Fibroblast of the conjunctiva (primary cell): ENCODE measurements at places on chromosomes 7 and 10.

DNA sequence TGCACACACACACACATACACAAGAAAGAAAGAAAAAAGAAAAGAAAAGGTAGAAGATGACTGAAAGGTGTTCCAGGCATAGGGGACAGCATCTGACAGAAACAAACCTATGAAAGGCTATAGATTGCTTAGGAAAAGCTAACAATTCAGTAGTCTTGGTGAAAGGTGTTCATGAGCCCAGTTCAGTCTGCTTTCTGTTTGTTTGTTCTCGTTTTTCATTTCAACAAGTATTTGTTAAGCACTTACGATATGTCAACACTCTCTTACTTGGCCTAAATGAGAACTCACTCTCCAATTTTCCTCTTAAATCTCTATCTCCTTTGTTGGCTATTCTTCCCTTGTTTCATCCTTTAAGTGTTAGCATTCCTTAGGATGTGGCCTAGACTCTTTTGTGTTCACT lies 133.2 kb downstream of the GRM8 start:
- no peak for DNase-seq

DNA sequence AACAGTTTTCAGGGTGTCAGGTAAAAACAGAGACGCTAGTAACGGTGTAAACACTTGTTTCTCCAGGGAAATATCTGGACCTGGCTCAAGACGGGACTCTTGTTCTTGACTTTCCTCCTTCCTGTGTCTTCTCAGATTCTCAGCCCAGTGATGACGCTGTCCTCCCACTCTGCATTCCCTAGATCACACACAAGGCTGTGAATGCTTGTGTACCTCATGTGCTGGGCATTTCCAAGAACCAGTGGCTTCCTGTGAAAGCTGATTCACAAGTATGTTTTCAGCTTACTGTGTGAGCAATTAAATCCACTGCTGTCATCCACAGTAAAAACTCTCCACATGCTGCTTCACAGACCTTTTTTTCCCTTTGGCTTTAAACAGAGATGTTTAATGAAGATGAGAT lies 193.8 kb upstream of the DPP6 start:
- no peak for DNase-seq

DNA sequence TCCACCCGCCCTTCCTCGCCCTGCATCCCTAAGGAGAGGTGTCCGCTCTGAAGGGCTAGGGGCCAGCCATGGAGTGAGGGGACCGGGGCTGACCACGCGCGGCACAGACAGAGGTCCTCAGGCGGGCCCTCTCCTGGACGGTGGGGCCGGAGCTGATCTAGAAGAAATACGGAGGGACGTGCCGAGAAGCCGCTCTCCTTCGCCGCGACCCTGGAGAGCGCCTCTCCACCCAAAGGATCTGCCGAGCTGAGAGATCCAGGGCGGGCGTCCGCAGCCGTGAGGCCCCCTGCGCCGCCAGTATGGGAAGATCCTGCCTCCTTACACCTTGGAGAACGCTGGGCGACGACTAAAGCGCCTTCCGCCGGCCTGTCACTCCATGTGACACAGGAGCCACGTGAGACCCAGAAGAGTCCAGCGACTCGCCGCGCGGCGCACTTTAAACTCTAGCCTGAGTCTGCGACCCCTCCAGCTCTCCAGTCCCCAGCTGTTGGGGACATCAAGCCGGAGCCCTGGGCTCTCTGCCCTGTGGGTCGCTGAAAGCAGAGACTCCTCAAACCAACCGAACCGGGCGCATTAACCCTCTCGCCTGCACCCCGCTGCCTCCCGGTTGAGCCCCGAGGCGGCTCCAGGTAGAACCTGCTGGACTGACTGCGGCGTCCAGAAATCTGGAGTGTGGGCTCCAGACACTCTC lies 1.5 kb upstream of the SFMBT2 start:
- no peak for DNase-seq

GRCh38 chr7:74494076-74494548 lies 40.4 kb downstream of the GTF2IRD1 start:
- no peak for DNase-seq

- DNase-seq = no peak
Measured at GRCh38 chr7:7793249-7793648, 74.8 kb upstream of the RPA3 start.

GRCh38 chr7:77783545-77783944 lies 14.7 kb downstream of the TMEM60 start:
- no peak for DNase-seq

DNA sequence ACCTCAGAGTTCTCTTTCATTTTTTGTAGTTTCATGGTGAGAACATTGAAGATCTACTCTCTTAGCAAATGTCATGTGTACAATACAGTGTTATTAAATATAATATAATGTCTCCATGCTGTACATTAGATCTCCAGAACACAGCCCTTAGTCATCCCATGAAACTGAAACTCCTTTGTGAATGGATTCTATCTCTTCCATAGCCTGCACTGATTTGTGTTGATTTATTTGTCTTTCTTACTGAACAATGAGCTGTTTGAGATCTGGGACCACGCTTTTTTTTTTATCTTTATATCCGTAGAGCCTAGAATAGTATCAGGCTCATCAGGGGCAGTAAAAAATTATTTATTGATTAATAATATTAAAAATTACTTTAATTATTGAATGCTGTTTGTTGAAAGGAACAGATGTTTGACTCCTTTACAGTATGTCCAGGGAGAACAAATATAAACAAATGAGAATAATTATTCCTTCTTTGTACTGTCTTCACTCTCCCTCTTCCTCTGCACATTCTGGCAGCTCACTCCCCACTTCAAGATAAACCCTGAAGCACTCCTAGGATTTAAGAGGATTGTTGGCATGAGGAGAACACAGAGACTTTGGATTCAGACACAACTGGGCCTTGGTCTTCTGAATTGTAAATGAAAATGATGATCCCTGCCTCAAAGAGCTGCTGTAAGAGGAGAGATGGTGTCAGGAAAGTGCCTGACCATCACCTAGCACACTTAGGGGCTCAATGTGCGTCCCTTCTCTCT lies 81.6 kb upstream of the MSRB2 start:
- no peak for DNase-seq

DNA sequence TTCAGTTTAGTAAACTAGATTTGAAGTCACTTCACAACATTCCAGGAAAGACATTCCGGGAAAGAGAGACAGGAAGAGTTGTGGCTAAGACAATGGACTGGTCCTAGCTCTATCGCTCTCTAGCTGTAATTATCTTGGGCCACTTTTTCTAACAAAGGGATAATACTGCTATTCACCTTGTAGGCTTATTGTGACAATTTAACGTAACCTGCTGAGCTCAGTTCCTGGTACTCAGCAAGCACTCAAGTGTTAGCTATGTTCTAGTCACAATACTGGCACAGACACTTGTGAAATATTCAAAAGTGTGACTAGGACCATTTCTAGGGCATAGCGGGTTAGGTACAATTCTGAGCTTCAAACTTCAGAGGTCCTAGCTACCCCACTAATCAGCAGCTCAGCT lies 12.0 kb upstream of the NRCAM start:
- DNase-seq = no peak

DNA sequence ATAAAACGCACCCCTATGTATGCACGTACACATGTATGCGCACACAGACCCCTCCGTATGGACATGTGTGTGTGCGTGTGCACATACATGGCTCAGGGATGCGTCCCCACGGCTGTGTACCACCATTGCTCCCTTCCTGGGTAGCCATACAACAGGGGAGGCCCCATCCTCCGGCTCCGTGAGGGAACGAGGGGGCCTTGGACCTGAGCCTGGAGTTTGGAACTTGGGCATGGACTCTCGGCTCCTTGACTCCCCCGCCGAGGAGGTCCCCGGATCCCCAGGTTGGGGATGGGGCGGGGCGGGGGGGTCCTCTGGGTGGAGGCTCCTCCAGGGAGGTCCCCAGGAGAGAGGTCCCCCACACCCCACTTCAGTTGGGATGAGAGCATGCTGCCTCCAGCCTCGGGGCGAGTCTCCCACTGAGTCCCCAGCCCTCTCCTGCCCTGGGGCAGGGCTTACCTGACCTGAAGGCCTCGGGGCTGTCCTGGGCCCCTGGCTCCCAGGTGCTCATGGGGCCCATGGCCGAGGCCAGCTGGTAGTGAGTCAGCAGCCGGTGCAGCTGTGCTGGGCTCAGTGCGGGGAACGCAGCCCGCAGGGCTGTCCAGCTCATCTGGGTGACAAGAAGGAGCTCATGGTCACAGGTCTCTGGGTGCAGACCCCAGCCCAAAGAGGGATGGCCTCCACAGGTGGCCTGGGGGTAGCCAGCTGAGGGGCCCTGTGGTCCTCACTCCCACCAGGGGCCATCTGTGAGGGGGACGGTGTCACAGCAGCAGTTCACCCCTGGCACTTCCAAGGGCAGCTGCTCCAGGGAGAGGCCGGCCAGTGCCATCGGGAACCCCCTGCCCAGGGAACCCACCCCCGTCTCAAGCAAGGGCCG lies 29.9 kb downstream of the AP5Z1 start:
- DNase-seq = no peak

DNA sequence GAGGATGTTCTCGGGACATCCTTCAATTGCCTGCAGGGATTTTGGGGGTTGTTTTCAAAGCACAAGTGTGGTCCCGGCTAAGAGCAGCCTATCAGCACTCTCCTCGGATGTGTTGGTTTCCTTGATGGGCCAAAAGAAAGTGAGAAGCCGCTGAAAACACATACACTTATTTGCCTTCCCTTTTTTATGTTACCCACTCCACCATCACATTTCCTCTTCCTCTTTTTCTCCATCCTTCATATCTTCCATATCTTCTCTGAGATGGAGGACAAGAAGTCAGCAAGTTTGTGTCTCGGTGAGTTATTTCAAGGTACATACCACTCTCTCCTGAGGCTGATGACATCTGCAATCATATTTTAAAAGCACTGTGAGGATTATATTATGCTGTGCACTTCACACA lies 64.0 kb downstream of the ZNF33B start:
- no peak for DNase-seq

DNA sequence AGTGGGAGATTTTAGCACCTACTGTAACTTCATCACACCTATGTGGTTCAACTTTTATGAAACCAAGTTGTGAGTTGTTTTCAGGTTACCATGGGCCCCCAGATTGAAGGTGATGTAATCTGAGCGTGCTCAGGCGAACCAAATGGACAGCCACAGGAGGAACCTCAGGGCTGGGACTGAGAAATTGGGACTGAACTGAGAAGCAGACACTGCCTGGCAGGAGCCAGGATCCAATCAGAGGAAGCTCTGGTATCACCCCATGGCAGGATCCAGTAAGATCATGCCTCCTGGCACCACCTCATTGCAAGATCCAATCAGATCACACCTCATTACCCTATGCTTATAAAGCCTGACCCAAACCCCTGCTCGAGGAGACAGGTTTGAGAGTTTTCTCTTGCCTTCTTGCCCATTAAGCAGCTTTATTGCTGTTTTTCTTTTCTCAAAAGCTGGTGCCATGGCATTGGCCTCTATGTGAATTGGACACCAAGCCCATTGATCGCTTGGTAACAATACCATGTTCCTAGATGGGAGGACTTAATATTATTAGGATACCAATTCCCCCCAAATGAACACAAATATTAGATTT lies 43.2 kb upstream of the GDF10 start:
- DNase-seq = no peak

DNA sequence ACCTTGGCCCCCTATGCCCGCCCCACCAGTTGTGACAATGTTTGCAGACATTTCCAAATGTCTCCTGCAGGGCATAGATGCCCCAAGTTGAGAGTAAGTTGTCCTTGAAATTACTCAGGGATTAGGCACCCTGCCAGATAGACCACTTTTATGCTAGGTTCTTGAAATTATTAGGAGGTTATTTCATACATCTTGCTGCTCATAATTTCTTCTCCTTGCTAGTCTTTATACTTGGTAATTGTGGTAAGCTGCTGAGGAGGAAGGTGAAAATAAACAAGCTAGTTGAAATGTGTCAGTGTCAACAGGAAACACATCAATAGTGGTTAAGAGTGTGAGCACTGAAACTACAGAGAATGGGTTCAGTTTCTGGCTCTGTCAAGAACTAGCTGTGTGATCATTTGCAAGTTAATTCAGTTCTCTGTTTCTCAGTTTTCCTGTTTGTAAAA lies 63.7 kb upstream of the AOAH start:
- no peak for DNase-seq

DNA sequence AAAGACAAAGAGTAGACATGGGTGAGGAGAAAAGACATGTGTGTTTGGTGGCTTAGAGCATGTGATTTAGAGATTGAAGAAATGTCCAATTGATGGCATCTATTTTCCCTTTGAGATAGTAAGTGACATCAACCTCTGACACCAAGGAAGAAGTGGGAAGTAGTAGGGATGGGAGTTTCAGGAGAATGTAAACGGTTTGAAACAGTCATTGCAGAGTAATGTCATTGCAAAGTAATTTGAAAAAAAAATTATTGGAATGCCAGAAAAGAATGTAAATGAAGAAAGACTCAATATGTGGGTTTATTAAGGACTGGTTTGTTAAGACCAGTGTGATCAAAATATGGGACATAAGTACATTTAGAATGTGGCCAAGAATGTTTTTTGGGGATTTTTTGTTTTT lies 26.6 kb downstream of the GNG11 start:
- no peak for DNase-seq

DNA sequence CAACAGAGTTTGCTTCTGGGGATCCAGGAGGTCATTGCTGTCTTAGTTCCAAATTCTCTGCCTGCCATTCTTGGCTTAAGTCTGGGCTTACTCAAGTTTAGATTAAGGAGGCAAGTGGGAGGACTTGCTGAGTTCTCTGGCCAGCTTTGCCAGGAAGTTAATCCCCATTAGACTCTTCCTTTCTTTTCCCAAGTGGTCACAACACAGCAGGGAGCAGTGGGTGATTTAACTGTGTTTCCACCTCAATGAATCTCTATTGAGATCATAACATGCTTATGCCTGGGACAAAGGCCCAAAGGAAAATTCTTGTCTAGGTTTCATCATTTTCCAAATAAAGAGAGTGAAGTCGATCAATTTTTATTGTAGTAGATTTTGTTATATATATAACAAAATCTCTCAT lies 1159.6 kb downstream of the SORCS3 start:
- no peak for DNase-seq

GRCh38 chr7:22447762-22448161 lies 52.2 kb downstream of the STEAP1B start:
- no peak for DNase-seq

DNA sequence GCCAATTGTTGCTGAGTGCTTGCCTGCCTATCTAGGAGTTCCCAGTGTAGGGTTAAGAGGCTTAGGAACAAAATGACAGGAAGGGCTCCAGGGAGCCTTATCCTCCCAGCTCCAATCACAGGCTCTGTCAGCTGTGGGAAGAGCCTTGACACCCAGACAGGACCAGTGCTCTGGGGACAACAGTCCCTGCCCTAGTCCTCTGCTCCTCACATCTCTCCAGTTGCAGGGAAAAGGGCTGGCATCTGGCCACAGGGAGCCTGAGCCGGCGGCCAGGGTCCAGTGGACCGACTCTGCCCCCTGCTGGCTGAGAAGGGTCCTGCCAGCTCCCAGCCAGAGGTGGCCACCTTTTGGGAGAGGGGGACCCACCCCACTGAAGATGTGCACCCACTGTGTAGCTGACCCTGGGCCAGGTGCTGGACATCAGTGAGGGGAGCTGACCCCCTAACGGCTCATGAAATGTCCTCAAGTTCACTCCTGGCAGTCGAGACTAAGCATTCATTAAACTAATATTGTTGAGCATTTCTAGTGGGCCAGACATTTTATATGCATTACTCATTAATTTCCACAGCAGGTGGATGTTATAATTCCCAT lies 17.6 kb downstream of the DNAJB12 start:
- DNase-seq = peak; percentile 62
